T-helper 1 cell (primary cell): ENCODE measurements at places on chromosomes 6 and 20.

DNA sequence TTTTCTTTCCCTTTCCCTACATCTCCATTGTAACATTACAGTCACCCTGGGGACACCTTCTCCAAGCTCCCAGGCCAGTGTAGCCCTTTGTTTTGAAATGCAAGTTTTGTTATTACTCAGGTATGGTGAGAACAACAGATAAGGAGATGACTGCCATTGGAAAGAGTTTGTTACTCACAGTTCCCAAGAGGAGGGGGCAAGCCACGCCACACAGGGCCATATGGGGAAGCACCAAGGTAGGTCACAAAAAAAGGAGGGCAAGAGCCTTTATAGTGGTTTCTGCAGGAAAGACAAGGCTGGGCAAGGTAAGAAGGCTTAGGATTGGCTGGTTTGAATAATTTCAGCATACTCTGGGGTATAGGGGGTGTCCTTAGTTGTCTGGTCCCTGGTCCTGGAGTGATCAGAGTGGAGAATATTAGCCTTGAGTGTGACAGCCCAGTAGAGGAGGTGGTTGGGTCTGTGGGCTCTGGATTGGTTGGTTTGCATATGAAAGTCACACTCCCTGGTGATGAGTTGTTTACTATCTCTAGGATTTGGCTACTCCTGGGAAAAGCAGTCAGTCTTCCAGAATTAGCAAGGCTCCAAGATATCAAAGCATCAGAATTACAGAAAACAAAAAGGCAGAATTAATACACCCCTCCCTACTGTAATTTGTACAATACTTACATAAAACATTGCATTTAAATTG lies 33.1 kb upstream of the SMLR1 start:
- no peak for DNase-seq

DNA sequence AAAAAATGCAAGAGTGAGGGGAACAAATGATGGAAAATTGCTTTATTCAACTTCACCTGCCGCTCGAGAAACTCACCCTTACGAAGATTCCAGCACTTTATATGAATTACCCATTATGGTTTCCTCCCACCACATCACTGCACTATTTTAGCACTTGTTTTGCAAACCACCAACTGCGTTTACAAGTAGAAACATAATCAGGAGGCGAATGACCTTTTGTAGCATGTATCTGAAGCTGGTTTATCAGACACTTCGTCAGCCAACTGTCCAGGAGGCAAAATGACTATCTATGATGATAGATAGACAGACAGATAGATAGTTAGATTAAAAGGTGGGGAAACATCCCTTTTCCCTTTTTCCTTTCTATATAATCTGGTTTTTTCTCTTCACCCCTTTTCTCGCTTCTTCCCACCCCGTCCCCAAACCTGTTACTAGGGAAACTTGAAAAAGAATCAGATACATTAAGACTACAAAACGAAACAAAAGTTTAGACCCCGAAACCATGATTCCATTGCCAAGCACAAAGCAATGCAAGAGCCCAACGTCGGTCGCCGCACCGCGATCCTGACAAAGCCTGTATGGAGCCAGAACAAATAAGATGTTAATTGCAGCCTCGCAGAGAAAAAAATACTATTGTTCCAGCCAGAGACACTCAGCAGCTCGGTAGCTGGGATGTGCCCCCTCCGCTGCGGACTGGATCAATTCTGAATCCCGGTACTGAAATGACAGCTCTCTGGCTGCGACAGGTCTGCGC lies 933 bp upstream of the ADGRB3 start:
- no peak for DNase-seq

DNA sequence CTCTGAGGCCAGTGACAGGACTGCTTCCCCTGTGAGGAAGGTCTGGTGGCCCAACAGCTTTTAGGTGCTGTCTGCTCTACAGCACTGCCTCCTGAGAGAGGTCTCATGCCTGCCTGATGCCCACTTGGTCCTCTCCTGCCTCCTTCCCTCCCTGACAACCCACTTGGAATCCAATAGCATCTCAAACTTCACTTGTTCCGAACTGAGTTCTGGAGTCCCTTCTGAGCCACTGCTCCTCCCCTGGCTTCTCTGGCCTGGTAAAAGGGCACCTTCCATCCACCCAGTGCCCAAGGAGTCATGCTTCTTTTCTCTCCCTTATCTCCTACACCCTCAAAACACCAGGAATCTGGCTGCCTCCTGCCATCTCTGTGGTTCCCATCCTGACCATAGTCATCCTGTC lies 1.9 kb downstream of the MAVS start:
- DNase-seq, result no peak

- DNase-seq, result no peak
These were observed 71.5 kb downstream of the RPP40 start for GRCh38 chr6:4932228-4932903.

- DNase-seq, result no peak
These were observed 38.7 kb upstream of the TNFRSF21 start for GRCh38 chr6:47348316-47348863.

DNA sequence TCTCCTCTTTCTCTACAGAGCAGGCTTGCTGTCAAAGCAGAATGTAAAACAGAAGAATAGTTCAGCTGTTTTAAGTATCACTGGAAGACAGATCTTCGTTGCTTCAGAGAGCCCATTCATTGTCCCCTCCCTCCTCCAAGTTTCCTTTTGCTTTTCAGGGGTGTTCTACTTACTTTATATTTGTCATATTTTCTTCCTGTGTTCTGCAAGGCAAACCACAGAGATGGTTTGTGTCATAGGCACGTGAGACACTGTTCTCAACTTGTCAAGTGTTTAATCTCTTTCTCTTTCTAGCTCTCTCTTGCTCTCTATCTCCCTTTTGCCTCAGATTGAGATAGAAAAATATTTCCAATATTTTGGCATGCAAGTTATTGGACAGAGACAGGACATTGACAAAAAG lies 228.9 kb upstream of the DEFB112 start:
- no peak for DNase-seq

DNA sequence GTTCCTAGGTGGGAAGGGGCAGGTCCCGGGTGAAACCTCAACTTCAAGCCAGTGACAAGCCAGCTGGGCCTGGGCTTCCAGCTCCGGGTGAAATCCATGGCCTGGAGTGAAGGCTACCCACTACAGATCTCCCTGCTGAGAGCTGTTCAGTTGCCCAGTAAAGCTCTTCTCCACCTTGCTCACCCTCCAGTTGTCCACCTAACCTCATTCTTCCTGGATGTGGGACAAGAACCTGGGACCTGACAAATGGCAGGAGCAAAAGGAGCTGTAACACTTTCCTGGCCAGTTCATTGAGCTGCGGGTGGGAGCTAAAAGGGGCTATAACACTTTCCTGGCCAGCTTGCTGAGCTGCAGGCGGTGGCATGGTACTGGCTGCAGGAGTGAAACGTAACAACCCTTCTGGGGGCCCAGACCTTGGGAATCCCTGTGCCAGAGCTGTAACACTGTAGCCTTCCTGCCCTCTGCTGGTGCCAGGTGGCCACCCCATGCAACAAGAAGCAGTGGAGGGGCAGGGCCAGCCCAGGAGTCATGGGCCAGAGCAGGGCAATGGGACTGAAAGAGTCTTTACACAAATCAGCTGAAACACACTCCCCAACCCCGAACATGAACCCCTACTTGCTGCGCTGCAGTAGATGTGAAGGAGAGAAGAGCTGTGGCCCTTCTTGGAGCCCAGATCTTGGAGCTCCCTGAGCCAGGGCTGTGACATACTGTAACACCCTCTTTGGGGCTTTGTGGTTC lies 3.6 kb upstream of the HINT3 start:
- no peak for DNase-seq

DNA sequence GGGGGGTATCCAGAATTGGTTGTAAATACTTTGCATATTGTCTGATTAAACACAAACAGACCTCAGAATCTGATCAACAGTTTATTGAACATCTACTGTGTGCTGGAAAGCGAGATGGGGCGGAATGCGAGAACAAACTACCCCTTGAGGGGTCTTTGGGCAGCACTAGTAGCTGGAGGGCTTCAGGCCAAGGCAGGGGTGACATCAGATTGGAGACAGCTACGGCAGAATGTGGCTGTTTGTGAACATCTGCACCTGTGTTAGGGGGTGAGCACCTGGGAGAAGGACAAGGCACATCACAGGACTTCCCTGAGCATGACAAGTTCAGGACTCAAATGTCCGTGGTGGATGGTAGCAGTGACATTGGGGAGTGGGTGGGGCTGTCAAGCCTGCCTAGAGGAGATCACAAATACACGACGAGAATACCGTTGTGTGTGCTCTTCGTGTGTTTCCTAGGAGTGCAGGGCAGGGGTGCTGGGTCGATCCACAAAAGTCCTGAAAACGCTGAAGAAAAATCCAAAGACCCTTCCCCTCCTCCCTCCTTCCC lies 59.5 kb downstream of the SRC start:
- no peak for DNase-seq

- no peak for DNase-seq
These were observed 63.1 kb downstream of the ATXN1 start for GRCh38 chr6:16698162-16698533.

DNA sequence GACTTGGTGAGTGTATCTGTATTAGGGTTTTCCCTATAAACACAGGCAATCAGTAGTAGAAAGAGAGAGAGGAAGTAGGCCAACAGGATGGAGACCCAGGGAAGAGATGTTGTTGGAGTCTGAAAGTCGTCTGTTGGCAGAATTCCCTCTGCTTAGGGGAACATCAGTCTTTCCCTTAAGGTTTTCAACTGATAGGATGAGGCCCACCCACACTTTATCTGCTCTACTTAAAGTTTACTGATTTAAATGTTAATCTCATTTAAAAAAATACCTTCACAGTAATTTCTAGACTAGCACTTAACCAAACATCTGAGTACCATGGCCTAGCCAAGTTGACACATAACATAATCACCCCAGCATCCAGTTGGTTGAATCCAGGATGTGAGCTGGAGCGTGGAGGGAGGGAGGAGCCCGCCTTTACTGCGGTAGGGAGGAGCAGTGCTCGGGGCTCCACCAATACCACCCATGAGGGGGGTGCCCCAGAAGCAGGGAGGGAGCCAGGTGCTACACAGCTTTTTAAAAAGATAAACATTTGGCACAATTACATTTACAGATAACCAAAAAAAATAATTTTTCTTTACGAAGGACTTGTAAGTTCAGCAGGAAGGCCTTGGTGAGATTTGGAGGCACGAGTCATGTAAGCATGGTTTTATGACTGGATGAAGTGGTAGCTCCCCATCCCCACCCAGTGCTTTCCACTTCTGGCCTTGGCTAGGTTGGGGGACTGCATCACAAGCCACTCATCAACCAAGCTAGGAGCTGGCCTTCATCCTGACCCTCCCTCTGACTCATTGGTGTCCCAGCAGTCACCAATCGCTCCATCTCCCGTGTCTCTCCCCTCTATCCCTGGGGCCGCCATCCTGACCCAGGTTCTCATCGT lies 18.4 kb upstream of the SNX9 start:
- no peak for DNase-seq

DNA sequence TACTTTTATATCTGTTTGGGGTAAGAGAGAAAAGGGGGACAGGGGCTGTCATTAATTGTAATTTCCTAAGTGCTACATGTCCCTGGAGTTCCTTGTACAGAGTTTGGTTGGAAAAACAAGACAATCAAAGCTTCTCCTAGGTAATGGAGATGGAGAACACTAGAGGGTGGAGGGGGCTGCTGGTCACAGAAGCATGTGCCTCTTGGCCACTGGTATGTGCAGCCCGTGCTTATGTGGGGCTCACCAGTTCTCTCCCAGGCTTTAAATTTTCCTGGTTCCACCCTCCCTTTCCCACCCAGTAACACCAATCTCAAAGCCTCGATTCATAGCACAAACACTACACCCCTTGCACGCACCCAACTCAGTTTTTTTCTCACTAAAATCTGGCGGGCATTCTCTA lies 165.6 kb downstream of the SAMD5 start:
- no peak for DNase-seq

DNA sequence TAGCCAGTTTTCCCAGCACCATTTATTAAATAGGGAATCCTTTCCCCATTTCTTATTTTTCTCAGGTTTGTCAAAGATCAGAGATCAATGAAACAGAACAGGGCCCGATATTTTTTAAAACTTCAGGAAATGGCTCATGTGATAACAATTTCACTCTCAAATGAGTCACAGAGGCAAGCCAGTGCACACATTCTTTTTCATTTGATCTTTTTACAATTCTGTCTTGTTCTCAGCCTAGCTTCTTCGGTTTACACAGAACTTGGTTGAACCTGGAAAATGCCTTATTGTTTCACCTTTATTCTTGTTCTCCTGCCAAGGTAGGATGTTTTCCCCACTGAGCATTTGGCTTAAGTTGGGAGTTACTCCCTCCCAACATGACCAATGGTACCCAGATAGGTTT lies 258.9 kb downstream of the COL12A1 start:
- DNase-seq, result no peak

DNA sequence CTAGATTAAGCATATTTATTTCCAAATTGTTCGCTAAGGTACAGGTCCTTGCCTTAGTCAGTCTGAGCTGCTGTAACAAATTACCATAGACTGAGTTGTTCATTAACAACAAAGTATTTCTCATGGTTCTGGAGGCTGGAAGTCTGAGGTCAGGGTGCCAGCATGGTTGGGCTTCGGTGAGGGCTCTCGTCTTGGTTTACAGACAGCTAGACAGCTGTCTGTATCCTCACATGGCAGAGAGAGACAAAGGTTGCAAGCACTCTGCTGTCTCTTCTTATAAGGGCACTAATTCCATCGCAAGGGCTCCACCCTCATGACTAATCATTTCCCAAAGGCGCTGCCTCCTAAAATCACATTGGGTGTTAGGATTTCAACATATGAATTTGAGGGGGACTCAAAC lies 115.3 kb upstream of the GMDS start:
- DNase-seq, result no peak
